ENCODE measurements at places on chromosomes 3 and 15. TPM values are rescaled to one million over a fixed set of nuclear protein-coding genes. Genes with fewer than 3 reads are reported as not detected.

EPHA6 gene
- total RNA-seq = 0.48 TPM

LMCD1 gene
- total RNA-seq = 25.8 TPM

FETUB gene
- total RNA-seq = not detected

HDC gene
- not detected for total RNA-seq

FBXW12 gene
- not detected for total RNA-seq

LRTM1 gene
- not detected for total RNA-seq

MAP1A gene
- 0.65 TPM for total RNA-seq

TRPC1 gene
- 10.1 TPM for total RNA-seq

C3orf22 gene
- not detected for total RNA-seq
